ENCODE measurements at places on chromosomes 4 and X. TPM values are rescaled to one million over a fixed set of nuclear protein-coding genes. Genes with fewer than 3 reads are reported as not detected.
A peak's percentile ranks its signal among the peaks of the same experiment; 100 is the strongest.

- no peak for DNase-seq
Measured at GRCh38 chrX:124098089-124098488, 136.6 kb downstream of the STAG2 start.

DNA sequence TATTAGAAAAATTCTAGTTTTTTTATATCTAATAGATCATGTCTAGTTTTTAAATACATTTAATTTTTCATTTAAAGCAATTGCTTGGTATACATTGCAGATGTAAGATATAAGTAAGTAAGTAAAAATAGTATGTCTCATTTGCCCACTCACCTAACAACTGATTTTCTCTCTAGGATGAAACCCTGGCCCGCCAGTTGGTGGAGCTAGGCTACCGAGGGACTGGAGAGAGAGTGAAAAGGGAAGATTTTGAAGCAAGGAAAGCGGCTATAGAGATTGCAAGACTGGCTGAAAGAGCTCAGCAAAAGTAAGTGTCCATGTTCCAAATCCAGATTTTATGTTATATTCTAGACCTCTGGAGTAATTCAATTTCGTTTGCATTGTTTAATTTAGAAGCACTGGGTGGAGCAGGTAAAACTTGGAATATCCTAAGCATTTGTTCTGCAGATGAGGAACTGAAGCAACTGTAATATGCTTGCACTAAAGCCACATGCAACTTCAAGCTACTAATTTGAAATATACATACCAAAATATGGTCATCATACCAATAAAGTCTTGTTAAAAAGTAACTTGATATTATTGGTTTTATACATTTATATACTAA lies 27.1 kb downstream of the CFAP299 start:
- peak; percentile 21 for DNase-seq

DNA sequence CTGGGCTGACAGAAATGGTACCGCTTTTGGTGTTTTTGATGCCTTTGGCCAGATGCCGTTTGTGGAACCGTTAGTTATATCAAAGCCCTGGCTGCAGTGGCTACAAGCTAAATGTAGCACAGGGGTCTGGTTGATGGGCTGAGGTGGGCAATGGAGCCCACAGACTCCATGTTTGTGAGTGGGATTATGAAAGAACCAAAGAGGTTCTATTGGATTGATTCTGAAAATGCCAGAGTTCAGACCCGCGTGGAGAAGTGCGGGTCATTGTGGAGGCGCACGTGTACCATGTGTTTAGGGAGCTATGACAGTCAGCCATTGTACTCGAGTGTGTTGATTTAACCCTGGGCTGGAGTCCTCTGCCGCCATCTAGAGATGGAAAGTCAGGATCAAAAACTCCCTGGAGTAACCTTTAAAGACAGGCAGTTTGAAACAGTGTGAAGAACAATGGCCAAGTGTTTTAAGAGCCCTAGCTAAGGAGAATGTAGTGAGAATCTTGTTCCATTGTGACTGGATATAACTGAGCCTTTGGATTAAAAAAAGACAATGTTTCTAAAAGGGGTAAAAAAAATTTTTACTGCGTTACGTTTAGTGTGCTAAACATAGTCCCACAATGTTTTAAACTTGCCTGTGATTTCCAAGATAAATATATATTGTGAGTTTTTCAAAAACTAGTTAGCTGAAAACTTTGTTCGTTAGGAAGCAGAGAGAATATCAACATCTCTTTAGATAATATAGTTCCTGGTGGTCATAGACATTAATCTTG lies 12.7 kb downstream of the ART3 start:
- DNase-seq = no peak

- no peak for DNase-seq
Measured at GRCh38 chrX:31136144-31136611, 64.3 kb upstream of the FTHL17 start.

DNA sequence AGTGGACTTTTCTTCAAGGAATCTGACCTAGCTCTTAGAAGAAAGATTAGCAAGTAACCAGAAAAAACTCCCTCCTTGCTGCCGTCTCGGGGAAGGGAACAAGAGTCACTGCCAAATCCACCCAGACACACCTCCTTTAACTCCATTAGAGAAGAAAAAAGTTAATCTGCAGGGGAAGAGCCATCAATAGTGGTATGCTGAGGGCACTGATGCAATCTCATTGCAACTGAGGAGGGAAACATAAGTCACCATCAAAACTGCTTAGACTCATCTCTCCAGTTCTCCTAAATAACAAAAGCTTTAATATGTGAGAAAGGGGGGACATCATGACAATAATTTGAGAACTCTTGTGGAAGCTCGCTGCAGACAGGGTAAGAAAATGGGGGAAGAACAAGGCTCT lies 49.3 kb upstream of the MAGED4B start:
- DNase-seq = no peak

COL4A5 gene
- polyA plus RNA-seq = 59.3 TPM

- no peak for DNase-seq
Measured at GRCh38 chr4:82140422-82140821, 233.4 kb downstream of the HNRNPD start.

DNA sequence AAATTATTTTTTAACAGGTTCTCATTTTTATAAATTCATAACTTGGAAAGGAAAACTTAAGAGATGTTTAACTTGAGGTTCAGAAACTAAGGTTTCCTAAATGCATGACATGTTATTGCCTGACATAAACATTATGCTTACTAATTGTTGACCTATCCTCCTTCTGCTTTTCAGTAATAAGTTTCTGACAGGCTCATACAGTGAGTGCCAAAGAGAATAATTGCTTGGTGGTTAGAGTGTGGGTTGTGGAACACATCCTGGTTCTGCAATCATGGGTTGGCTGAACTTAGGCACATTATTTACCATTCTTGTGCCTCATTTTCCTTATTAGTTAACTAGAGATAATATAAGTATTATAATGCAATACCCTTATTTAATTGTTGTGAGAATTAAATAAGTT lies 56.5 kb downstream of the BMPR1B start:
- DNase-seq = no peak

FAM149A gene
- 16.1 TPM for polyA plus RNA-seq

GRCh38 chr4:87977521-87978278 lies 2.2 kb downstream of the SPP1 start:
- no peak for DNase-seq

DNA sequence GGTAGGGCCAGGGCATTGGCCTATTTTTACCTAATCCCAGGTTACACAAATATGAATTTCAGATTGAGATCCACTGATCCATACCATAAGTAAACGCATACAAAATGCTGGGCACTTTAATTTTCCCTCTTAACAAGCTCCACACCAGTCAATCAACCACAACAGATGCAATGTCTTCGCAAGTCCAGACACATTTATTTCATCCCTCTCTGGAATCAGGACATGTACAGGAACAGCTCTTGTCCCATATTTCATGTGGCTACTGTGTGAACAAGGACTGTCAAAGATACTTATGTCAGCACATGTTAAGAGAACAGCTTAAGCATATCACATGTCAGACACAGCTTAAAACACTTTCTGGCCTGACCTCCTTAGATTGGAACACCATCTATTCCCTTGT lies 145.9 kb downstream of the PPP3CA start:
- no peak for DNase-seq

FDCSP gene
- polyA plus RNA-seq = 0.80 TPM

RPL34 gene
- polyA plus RNA-seq = 3,590 TPM

ANKRD37 gene
- 19.9 TPM for polyA plus RNA-seq

GRCh38 chr4:76804096-76804495 lies 93.8 kb downstream of the SOWAHB start:
- no peak for DNase-seq

DNA sequence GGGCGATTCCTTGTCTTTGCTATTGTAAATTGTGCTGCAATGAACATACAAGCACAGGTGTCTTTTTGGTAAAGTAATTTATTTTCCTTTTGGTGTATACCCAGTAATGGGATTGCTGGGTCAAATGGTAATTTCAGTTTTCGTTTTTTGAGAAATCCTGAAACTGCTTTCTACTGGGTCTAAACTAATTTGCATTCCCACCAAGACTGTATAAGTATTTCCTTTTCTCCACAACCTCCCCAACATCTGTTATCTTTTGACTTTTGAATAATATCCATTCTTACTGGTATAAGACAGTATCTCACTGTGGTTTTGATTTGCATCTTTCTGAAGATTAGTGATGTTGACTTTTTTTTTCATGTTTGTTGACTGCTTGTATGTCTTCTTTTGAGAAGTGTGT lies 2506.0 kb downstream of the PCDH7 start:
- no peak for DNase-seq

- no peak for DNase-seq
Measured at GRCh38 chr4:19329077-19329476, 922.6 kb upstream of the SLIT2 start.

UCP1 gene
- not detected for polyA plus RNA-seq

ERCC6L gene
- 0.05 TPM for polyA plus RNA-seq

DNA sequence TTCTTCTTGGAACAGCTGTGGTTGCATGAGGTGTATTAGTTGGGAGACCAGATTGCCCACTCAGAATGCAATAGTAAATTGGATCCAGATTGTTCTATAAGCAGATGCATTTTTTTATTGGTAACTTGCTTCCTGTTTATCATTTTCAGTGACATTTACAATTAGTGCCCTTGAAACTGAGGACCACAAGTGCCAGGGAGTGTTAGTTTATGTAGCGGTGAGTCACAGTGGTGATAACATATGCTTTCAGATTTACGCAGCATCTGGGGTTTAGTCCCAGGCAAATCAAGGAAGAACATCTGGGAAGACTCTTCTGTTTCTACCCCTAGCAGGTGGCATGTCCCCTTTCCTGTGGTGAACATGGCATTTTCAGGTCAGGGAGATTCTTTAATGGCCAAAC lies 24.1 kb downstream of the FRMPD4 start:
- DNase-seq = no peak

GRCh38 chr4:177380730-177381287 lies 61.4 kb downstream of the AGA start:
- DNase-seq = no peak

DNA sequence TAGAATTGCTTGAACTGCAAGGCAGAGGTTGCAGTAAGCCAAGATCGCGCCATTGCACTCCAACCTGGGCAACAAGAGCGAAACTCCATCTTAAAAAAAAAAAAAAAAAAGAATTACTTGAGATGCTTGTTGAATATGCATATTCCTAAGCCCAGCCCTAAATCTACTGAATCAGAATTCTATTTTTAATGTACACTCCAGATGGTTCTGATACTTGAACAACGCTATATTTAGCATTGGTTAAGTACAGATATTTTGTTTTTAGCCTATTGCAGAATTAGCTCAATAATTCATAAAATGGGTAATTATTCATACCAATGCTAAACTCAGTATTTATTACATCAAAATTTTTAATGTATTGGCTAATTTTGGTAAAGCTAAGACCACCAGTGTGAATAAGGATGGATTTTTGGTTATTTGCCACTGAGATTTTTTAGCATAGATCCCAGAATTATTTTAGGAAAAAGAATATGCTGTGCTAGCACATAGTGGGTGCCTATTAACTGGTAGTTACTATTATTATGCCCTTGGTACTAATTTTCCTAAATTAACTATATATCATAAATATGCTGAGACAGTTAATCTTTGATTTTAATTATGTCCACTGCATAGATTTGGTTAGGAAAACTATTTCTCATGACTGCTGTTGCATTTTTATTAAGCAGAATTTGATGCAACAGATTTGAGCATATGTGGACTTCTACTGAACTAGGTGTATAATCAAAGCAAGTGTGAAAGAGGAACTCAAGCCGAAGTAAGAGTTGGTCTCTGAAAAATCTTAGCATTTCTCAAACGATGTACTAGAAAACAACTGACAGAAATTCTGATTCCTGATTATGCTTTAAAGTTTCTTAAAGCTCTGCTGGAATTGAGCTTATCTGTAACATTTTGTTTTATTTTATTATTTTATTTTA lies 9.2 kb downstream of the AREG start:
- DNase-seq = no peak

- no peak for DNase-seq
Measured at GRCh38 chr4:103364083-103364482, 165.9 kb upstream of the CENPE start.

FAM13A gene
- 21.9 TPM for polyA plus RNA-seq

GRCh38 chrX:31178064-31178768 lies 106.4 kb upstream of the FTHL17 start:
- no peak for DNase-seq

Data from urinary bladder (tissue), 4 donors.